Left renal pelvis (tissue), 4 donors: ENCODE measurements at places on chromosomes 3 and 15.
A peak's percentile ranks its signal among the peaks of the same experiment; 100 is the strongest.

DNA sequence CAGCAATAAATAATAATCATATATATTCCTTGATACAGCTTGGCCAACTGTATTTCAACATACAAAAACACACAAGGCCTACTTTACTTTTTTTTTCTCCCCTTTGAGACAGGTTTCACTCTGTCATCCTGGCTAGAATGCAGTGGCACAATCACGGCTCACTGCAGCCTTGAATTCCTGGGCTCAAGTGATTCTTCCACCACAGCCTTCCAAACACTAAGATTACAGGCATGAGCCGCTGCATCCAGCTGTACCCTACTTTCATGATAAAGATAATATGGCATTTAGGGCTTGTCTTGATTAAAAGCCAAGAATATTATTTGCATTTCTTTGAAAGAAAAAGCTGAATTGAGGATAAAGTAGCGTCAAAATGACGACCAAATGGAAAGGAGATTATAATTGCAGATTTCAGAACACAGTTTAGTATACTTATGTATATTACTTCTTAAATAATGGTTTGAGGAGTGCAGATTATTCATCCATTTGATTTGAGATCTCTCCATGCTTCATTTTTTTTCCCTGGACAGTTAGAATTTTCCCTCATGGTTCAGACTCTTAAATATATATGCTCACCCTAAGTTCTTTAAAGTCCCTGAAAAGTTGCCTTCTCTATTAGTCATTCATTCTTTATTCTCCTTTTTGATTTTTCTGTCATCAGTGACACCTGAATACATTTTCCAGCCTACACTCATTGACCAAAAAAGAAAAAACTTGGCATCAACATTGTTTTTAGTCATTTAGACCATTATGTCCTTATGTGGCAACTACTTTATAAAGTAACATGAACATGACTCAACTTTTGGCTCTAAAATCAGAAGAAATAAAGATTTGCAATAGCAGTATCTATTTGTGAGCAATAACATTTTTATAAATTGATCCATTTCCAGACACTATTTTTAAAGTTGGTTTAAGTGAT, 48.5 kb upstream of the MLF1 start:
- no peak for DNase-seq

DNA sequence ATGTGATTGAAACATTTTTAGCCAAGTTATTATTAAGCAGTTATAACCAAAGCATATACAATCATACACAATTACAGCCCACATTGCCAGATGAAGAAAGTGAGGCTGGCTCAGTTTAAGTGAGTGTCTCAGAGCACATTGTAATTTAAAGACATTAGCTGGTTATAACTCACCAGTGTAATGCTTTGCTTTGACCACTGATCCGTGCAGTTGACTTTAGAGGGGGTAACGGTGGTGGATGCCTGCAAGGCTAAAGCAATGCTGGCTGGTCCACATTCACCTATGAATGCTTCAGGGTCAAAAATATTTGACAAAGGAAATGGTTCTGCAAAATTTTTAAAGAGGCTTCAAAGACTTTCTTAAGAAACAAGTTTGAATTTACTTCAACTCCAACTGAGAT, 1.2 kb downstream of the C3orf85 start:
- peak; percentile 45 for DNase-seq

DNA sequence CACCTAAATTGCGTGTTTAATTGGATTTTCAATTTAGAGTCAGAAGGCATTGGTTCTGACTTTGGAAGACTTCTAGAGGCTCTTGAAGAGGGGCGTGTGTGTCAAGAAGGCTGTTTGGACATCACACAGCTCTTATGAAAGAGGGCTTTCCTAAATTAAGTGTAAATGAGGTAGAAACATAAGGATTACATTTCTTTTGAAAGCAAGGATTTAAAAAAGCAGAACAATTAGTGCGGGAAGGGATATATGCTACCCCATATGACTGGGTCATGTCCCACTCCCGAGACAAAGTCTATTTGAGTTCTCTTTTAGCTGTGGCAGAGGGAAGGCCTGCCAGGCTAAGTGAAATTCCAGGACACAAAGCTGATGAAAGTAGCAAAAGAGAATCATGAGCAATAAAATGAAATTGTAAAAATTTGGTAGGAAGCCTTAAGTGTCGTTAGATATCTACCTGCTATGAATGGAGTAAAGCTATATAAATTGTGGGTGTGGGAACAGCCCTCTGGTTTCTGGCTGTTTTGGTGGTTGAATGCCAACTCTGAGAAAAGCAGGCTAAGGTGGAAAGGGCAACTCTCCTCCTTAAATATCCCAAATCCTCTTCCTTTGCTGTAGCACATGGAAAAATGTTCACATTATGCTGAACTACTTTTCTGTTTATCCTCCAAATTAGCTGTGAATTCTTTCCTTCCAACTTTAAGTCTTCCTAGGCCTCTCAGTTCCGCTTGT, 100.6 kb upstream of the TSC22D2 start:
- DNase-seq, result no peak

- no peak for DNase-seq
Observed at GRCh38 chr15:79675982-79676381, 220.8 kb downstream of the MTHFS start.

DNA sequence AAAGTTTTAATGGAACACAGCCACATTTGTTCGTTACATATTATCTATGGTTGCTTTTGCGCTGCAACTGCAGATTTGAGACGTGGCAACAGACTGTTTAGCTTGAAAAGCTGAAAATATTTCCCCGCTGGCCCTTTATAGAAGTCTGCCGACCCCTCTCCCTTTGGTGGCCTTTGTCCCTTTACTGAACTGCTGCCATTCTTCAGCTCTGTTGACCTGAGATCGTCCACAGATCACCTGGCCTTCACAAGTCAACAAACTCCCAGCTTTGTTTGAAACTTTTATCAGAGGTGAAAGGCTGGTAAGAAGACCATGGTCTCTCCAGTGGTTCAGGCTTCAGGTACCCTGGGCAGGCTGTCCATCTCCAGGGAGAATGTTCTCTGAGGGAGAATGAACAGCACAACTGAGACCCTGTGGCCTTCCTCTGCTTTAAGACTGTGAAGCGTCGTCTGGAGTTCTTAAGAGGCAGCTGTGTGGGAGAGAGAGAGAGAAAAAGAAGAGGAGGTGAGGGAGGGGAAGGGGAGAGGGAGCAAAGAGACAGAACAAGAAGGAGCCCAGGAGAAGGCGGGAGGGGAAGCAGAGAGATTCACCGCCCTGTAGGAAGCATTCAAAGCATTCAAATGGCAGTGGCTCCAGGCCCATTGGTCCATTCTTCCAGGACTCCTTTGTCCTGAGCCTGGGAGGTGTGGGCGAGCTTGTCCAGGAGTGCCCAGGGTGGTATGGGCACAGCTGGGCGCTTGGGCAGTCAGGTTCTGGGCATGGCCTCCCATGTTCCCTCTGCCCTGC, 53.7 kb upstream of the INSYN1 start:
- no peak for DNase-seq

DNA sequence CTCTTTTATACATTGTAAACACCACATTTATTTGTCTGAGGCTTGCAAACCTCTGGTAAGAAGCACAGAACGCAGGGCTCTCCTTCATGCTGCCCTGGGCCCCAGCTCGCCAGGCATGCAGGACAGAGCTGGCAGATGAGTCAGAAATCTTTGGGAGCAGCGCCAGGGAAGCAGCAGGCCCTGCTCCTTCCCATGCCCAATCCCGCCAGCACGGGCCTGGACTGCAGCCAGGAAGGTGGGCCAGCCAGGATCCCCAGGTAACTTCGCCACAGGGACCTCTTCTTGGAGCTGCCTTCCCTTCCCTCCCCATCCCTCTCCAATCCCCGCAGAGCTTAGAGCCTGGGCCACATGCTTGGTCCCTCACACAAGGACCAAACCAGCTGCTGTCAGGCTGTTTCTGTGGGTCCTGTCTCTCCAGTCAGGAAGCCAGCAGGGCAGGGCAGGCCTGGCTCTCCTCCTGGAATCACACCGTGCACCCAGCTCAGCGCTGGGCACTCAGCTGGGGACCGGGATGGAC, 8.8 kb downstream of the STOML1 start:
- no peak for DNase-seq

DNA sequence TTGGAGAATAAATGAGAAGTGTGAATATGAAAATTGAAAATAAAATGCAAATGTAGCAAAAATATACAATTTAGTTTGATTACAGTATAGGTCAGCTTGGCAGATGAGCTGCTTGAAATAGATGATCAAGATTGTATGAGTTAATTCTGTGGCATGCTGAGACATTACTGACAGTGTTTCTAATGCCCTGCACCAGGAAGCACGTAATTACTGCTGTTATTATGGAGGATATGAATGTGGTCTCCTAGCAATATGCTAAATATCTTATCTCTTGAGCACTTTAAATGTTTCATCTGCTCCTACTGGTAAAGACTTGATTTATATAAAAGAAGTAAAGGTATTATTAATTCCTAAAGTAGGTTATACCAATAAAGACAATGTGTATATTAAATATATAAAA, 1015.5 kb downstream of the PLOD2 start:
- DNase-seq, result no peak

DNA sequence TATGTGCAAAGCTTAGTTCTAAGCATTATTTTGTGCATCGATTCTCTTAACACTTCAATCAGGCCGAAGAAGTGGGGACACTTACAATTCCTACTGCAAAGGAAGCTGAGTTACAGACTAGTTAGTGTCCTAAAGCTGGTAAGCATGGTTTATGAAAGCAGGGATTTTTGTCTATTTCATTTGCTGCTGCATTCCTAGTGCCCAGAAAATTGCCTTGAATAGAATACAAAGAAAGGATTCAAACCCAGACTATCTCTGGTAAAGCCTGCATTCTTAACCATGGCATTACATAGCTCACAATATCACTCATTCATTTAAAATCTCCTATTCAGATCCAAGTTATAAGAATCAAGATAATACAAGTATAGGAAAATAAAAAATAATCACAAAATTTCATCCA, 24.4 kb upstream of the CPOX start:
- DNase-seq, result no peak

DNA sequence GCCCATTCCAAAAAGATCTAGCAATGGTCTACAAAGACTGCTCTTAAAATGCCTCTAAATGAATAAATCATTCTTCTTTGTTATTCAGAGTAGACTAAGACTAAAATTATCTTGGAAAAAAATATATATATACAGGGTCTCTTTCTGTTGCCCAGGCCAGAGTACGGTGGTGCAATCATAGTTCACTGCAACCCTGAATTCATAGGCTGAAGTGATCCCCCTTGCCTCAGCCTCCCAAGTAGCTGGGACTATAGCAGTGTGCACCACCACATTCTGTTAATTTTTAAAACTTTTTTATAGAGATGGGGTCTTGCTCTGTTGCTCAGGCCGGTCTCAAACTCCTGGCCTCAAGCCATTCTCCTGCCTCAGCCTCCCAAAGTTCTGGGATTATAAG, 18.7 kb downstream of the WWTR1 start:
- DNase-seq, result no peak

GRCh38 chr3:69385723-69386555, at the start of gene FRMD4B:
FRMD4B (minus strand) TSS chr3:69386088; CDS start chr3:69385989, 99 bp downstream.
- no peak for DNase-seq

- DNase-seq, result no peak
Observed at GRCh38 chr15:60844511-60845174, 365.7 kb upstream of the ICE2 start.

- DNase-seq, result no peak
Observed at GRCh38 chr3:136193278-136194054, 2.7 kb downstream of the MSL2 start.

GRCh38 chr15:78374436-78375393, 34.6 kb downstream of the CRABP1 start:
- DNase-seq, result no peak

DNA sequence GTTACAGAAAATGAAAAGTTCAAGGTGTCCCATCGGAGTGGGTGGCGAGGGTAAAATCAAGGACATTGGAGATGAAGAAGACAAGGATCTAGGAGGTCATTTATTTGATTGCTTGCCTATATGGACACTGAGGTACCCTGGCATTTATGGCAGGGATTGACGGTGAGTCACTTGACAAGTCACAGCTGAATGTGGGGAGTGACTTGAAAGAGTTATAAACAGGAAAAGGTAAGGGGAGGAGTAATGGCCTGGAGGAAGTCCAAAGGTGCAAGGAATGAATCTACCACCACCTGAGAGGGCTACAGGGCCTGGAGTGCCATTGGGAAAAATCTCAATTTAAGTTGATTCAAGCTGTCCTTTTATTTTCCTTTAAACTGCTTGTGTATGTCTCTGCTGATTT, 11.8 kb upstream of the SGO1 start:
- no peak for DNase-seq

DNA sequence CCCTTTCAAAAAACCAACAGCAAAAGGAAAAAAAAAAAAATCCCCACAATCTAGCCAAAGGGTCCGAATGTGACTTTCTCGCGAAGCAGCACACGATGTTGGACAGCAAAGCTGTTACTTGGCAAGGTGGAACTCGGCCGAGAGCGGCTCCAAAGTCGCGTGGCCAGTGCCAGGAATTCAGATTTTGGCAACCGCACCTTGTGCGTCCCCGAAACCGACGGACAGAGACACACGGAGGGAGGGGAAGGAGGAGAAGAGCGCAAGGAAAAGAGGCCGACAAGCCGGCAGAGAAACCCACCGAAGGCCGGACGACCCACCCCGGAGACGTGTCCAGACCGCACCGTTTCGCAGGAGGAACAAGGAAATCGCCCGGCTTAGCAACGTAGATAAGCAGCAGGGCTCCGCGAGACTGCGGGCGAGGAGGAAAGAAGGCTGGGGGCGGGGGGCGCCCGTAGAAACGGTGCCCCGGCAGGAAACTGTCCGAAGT, 517.3 kb downstream of the MECOM start:
- DNase-seq, result no peak

DNA sequence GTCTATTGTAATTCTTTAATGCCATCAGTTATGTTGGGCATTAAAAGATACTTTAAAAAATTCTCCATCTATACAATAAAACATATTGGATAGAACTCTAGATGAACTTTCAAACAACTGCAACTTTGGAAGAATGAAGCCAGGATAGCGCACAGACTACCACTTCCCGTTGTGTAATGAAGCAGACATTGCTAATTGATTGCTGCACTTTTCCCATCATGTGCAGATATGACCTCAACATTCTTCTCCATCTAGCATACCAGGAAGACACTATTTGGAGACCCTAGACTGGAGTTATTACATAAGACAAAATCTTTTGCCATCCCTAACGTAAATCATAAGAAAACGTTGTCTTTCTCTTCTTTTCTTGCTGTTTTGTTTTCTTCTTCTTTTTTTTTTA, 75.0 kb downstream of the EDEM1 start:
- no peak for DNase-seq

- no peak for DNase-seq
Observed at GRCh38 chr3:151119188-151119587, 33.7 kb downstream of the MED12L start.

DNA sequence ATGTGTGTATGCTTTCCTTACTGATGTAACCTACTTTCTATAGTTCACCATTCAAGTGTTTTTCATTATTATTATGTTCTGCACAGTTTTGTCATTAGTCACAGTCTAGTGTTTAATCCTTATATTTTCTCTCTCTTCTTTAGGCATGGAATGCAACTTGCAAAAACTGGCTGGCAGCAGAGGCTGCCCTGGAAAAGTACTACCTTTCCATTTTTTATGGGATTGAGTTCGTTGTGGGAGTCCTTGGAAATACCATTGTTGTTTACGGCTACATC, 6.9 kb downstream of the SUCNR1 start:
- no peak for DNase-seq
